Articular chondrocyte of knee joint (primary cell): ENCODE measurements at places on chromosomes 16 and 17. TPM values are rescaled to one million over a fixed set of nuclear protein-coding genes. Genes with fewer than 3 reads are reported as not detected.

The KRTAP2-2 gene
- total RNA-seq, result not detected in 2 replicates

The HSD11B2 gene
- total RNA-seq, result 0.11 TPM in 1 of 2 replicates, not detected in the other

The MMP2 gene
- 355 and 362 TPM in 2 replicates for total RNA-seq

The PLD6 gene
- total RNA-seq, result 2.1 and 2.4 TPM in 2 replicates

The CSH1 gene
- not detected in 2 replicates for total RNA-seq

The GRIN2C gene
- under 0.01 and 0.11 TPM in 2 replicates for total RNA-seq

The ABI3 gene
- total RNA-seq, result 0.22 TPM in 1 of 2 replicates, not detected in the other

The NUPR1 gene
- total RNA-seq, result 22.7 and 32.4 TPM in 2 replicates

The RAB40B gene
- 6.8 and 9.2 TPM in 2 replicates for total RNA-seq

The TLCD2 gene
- total RNA-seq, result 5.3 and 5.9 TPM in 2 replicates

The SPATA22 gene
- total RNA-seq, result 1.3 TPM in 1 of 2 replicates, not detected in the other

The VPS35L gene
- total RNA-seq, result 75.9 TPM in 2 replicates

The MT1F gene
- total RNA-seq, result 0.39 and 0.65 TPM in 2 replicates

The KRTAP4-1 gene
- not detected in 2 replicates for total RNA-seq

The FN3K gene
- 2.4 and 3.1 TPM in 2 replicates for total RNA-seq
